ENCODE measurements at places on chromosomes 5 and 9.

GRCh38 chr5:55446640-55447351, 88.0 kb downstream of the PLPP1 start:
- DNase-seq: no peak

DNA sequence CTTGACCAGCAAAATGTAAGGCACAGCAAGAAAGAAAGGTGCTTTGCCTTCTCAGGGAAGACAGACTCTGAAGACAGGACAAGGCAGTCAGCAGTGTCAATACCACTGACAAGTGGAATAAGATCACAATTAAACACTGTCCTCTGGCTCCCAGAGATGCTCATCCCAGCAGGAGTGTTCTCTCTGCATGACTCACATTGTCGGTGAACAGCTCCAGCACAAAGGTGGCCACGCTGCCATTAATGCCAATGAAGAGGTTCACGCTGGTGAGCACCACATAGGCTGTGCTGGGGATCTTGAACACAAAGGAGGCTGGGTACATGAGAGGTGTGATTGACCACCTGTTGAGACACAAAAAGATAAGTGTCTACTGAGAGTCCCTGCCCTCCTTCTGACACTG, 31.9 kb downstream of the NIPSNAP3B start:
- no peak for DNase-seq

DNA sequence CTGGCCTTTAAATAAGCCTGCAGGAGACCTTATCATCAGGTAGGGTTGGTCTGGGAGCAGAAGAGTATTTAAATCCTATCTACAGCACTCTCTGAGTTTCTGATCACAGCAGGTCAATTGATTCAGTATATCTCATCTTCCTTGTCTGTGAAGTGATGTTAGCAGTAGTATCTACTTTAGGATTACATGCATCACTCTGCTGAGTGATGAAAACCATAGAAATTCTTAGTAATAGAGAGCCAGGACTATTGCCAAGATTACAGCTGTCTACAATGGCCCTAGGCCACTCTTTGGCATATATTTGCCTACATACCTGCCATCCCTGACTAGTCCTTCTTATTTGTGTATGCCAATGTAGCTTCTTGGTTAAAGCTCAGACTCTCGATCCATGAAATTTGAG, 183.8 kb downstream of the ASTN2 start:
- no peak for DNase-seq

DNA sequence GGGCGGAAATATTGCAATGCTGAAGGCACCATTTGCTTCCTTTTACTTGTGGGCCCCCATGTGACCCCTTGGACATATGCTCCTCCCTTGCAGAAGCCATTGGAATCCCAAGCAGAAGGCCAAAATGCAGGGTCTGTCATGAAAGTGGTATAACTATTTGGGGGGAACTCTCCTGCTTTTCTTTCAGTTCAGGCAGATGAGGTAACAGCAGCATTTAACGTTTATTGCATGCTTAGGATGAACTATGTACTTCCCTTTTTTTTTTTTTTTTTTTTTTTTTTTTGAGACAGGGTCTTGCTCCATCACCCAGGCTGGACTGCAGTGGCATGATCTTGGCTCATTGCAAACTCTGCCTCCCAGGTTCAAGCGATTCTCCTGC, 7.8 kb downstream of the FOXI1 start:
- DNase-seq: no peak

DNA sequence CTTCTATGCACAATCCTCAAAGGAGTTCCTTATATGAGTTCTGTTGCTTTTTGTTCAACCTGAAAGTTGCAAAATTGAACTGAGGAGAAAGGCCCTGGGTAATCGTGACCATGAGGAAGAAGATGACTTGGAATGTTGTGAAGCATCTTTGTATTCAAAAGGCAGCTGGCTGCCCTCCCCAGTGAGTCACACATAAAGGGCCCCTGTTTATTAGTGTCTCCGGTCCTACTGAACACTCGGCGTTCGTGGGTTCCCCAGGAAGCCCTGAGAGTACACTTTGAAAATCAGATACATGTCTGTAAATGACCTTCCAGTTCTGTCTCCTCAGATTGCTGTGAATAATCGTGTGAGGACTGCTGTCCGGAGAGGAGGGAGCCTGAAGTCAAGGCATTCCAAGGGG, 73.6 kb downstream of the C9orf153 start:
- DNase-seq: no peak

GRCh38 chr5:93916872-93917271, 175.5 kb upstream of the POU5F2 start:
- DNase-seq: no peak

DNA sequence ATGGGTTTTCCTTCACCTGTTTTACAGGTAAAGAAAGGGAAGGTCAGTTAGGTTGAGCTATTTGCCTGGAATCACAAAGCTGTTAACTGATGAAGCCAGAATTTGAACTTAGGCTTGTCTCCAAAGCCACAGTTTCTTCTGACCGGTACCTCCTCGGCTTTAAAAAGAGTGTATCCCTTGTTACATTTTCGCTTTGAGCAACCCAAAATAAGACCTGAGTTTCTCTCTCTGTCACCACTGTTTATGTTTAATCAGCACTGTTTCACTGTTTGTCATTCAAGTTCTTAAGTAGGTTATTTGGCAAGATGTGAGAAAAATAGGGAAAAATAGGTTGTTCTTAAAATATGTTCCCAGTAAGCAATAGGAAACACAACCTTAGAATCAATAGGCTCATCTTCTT, 84.6 kb downstream of the VCAN start:
- no peak for DNase-seq

DNA sequence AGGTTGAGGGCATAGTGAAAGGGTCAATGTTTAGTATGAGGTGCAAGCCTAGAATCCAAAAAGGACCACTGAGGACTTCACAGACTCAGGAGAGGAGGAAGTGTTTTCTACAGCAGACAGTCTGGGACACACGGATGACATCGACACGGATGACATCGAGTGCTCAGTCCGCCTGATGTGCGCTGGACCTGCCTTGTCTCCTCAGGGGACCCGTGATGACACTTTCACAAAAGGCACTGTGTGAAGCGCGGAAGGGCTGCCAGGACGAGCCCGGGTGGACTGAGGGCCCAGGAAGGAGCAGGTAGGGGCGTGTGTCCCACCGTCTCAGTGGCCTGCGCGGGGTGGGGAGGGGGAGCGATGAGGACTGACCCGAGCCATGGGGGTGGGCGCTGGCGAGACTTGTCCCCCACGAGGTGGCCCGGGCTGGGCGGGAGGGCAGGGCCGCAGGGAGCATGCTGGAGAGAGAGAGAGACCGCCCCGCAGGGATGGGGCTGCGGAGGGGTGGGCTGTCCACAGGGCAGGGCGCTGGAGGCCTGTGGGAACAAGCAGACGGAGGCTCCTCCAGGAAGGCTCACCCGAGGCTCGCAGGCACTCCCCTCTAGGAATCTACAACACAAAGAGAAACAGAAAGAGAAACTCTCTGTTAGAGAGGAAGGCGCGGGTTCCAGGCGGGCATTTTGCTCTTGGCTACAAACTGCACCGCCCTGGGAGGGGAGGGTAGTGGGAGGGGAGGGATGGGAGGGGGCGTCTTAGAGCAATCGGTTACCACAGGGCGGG, 54.9 kb downstream of the USP20 start:
- DNase-seq: peak; percentile 92

DNA sequence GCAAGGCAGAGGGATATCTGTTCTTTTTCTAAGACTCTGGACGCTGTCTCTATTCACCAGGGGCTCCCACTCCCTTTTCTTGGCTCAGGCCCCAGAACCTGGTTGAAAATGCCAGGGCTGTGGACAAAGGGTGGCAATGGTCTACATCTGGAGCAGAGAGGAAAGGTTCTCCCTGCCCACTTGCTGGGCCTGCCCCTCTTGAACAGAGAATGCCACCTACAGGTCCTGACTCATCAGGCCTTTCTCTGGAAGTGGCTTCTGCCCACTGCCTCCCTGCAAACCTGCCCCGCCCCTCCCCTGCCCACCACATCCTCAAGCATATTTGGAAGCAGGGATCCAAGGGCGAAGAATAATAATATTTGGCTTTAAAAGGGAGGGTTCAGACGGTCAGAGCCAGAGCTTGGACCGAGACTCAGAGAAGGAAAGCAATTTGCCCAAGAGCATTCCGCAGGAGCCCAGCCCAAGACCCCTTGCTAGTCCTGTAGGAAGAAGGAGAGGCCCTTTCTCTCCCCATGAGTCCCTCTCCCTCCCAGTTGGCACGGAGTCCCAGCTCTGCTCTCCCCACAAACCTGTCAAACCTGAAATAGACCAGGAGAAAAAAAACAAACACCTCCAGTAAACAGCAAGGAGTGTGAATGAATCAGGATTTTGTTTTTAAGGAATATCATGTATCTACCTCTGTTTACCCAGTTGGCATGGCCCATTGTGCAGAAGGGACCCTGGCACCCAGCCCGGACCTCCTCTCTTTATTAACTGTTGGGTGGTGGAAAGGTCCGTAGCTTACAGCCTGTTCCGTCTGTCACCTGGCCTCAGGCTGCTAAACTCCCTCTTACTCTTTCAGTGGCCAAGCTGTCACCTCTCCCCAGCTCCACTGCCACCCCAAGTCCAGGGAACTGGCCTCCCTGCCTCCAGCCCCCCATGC, 37.7 kb upstream of the STXBP1 start:
- DNase-seq: no peak

GRCh38 chr5:143511736-143512135, 108.2 kb upstream of the NR3C1 start:
- no peak for DNase-seq

DNA sequence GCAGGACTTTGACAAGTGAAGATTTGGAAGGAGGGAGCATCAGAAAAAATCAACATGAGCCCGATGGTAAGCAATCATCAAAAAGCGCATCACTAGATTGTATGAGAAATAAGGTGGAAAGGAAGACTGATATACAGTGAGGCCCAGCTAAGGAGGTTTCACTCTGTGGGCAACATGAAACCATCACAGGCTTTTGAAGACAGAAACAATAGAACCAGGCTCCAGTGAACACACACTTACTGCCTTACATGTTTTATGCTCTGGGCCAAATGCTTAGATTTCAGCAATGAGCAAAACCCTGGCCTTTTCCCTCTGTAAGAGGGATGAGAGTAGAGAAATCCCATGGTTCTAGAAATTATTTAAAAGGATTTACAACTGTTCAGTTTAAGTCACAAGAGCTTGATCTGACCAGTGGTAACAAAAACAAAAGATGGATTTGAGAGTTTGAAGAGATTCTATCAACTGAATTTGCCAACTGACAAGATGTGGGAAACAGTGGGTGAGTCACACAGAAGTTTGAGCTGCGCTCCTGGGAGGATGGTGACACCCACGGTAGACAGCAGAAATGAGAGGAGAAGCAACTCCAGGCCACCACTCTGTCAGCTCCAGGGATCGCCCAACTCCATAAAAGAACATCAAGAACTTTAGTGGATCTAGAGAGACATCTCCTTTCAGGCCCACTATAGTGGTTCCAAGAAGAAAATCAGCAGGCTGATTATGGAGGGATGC, 261.8 kb downstream of the MCTP1 start:
- no peak for DNase-seq

- DNase-seq: no peak
Observed at GRCh38 chr9:38326122-38326521, 66.4 kb upstream of the ALDH1B1 start.

GRCh38 chr5:6419340-6419852, 29.3 kb upstream of the UBE2QL1 start:
- DNase-seq: no peak

DNA sequence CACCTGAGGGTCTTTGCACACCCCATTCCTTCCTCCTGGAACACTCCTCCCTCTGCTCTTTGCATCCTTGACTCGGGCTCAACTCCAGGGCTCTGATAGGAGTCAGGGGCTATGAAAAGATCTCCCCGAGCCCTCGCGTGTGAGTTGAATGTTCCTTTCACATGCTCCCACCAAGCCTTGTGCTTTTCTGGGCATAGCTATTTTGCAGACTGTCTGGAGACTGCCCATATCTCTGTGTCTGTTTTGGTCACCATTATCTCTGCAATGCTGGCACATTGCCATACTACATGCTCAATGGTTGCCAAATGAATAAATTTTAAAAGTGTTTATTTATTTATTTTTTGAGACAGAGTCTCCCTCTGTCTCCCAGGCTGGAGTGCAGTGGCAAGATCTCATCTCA, 56.9 kb upstream of the PLPP1 start:
- no peak for DNase-seq

GRCh38 chr5:149941795-149942194, 2.8 kb downstream of the PDE6A start:
- DNase-seq: no peak

DNA sequence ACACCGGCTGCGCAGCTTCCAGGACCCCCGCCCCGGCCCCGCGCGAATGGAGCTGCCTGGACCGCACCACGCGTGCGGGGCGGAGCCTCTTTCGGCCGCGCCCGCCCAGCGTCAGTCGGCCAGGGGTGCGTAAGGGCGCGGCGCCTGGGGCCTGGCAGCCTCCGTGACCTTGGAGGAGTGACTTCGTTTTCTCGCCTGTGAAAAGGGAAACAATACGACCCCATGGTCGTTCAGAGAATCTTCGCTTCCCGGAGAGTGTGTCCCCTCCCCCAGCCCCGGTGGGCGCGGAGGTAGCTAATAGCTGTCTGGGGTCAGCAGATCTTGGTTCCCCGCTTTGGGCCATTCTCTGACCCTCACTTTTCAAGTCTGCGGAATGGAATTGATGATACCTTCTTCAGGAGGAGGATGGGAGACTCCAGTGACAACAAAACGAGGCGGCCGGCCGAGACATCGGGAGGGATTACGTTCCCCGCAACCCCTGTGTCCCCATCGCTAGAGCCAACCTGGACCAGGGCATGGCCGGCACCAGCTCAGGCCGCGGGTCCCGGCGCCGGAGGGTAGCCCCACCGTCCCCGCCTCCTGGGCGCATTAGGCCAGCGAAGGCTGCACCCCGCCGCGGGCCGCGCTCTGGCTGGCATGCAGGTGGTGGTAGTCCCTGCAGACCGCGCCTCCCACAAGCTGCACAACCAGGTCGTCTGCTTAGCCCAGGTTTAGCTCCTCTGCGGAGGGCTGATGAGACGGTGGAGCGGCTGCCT, 5.5 kb upstream of the CDHR2 start:
- DNase-seq: peak; percentile 78

DNA sequence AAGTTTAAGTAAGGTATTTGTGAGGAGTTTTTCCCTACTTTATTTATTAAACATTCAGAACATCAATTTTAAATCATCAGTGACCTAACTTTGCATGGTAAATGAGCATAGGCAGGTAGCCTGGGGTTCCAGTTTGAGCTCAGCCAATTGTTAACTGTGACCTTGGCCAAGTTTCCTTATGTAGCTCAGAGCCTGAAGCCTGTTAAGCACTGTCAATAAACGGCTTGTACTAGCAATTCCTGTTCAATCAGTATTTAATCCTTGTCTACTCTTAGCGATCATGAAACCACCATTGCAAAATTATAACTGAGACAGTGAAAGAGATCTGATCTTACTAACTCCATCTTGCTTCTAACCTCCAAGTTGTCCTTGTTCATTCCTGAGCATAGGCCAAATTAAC, 4.7 kb upstream of the SOWAHA start:
- DNase-seq: no peak

GRCh38 chr5:126535856-126536545, 59.0 kb downstream of the ALDH7A1 start:
- DNase-seq: no peak

DNA sequence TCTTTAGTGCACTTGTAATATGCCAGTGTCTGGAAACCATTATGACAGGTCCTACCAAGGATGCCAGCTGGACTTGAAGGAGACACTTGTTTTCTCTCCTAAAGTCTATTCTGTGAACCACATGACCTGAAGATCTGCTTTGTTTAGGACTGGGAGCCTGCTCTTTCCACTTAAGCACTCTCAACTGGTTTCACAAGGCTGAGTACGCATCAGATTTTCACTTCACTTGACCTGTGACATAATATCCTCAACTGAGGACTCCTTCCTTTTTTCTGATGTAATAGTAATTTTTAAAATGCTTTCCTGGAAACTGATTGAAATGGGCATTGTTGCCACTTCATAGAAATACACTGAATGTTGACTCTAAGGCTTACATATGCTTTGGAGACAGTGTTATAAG, 52.2 kb downstream of the PDE8B start:
- no peak for DNase-seq
